ENCODE measurements at places on chromosomes 6 and 20.

GRCh38 chr6:74181471-74181870 is 485.5 kb downstream of the CD109 start:
- DNase-seq, result no peak

GRCh38 chr6:153956808-153957207 is 82.2 kb upstream of the OPRM1 start:
- DNase-seq, result no peak

DNA sequence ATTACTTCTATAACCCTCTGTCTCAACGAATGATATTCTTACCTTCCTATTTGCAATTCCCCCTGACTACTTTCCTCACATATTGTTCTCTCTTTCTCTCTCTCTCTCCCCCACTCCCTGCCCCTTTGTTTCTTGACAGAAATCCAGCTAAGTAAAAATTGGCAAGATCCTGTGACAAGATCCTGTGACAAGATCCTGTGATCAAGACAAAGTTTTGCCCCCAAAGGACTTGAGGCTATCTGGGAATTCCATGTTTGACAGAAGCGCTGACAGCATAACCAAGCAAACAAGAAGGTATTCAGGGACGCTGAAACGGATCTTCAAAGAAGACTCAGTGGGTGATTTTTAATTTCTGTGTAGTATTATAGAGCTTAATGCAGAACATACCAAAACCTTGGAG is 5.5 kb upstream of the HBS1L start:
- DNase-seq, result no peak

- DNase-seq, result no peak
These were observed 459.8 kb upstream of the RUNX2 start for GRCh38 chr6:44868335-44868668.

DNA sequence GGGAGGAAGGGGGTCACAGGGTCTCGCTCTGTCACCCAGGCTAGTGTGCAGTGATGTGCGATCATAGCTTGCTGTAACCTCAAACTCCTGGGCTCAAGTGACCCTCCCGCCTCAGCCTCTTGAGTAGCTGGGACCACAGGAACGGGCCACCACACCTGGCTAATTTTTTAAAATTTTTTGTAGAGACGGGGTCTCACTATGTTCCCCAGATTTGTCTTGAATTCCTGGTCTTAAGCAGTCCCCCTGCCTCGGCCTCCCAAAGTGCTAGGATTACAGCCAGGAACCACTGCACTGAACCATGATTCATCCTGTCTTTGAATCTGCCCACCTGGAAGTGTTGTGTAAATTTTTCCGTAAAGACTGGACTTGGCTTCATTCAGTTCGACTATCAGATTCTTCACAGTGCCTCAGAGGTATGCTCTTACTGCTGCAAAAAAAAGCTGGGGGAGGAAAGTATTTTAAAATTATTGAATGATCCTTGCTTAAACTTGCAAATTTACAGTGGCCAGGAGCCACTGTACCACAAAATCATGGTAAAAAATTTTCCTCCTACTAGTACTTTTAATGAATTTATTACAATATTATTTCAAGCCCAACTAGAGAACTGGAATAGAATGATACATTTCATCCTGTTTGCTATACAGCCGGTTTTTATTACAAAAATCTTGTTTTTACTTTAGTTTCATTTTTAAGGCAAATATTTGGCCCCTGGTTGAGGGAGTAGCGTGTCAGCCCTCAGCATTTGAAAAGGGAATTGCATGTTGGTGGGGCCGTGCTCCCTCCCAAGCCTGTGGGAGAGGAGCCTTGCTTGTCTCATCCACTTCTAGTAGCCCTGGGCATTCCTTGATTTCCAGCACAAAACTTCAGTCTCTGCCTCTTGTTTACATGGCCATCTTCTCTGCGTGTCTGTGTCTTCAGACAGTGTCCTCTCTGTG is 202.5 kb upstream of the SGK1 start:
- no peak for DNase-seq

DNA sequence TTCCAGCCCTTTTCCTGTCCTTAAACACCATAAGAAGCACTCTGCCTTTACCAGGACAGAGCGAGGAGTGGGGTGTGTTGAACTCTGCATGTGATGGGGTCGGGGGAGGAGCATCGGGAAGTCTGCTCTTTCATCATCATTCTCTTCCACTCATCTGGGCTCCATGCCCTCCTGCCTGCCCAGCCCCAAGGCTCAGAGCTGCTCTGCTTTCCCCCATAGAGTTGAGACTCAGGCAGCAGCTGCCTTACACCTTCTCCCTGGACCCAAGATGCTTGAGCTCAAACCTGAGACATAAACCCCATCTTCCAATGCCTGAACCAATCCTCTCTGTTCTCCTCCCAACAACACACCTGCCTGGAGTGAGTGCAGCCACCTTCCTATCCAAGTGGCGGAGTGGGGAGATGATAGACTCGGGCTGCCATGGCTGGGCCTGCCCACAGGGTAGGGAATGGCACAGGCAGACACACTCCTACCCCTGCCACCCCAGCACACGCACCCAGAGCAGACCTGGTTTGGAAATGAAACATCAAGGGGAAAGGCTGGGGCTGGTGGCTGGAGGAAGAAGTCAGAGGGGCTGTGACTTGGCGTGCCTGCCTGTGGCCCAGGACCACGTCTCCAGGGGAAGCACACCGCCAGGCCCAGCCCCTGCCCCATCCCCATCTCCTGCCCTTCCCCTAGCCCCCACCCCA is 28.4 kb downstream of the TFEB start:
- peak; percentile 41 for DNase-seq

DNA sequence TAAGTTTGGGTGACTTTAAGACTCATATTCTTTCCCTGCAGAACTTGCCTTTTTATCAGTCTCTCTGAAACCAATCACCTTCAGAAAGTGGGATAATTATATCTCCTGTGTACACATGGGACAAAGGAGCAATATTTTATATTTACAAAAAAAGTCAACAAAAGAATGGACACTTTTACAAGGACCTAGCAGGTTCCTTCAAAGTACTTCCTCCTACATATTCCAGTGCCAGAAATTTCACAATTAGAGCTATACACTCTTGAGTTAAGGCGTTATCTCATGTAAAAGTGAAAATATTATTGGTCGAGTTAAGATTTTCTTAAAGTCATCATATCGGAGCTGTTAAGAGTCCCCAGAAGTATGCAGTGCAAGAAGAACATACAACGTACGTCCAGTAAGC is 98.9 kb upstream of the MAFB start:
- DNase-seq, result no peak

DNA sequence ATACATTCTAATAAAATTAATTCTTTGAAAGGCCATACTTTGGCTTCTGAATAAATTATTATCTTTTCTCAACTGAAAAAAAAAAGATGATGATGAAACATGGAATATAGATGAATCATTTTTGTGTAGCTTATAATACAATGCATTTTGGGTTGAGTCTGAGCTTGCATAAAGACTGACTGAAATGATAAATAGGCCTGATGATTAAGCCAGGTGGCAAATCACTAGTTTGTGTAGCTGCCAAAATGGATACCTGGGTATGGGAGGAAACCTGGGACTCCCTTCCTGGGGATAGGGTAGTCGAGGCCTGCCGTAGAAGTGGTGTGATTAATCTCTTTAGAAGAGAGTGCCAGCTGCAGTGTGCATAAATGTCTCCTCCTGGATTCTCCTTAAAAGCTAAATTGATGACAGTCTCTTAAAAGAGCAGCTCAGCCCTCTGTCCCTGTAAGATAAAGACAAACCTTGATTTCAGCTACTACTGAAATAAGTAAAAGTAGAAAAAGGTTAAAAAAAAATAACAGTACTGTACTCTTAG is 275.1 kb downstream of the GRIK2 start:
- DNase-seq, result no peak

DNA sequence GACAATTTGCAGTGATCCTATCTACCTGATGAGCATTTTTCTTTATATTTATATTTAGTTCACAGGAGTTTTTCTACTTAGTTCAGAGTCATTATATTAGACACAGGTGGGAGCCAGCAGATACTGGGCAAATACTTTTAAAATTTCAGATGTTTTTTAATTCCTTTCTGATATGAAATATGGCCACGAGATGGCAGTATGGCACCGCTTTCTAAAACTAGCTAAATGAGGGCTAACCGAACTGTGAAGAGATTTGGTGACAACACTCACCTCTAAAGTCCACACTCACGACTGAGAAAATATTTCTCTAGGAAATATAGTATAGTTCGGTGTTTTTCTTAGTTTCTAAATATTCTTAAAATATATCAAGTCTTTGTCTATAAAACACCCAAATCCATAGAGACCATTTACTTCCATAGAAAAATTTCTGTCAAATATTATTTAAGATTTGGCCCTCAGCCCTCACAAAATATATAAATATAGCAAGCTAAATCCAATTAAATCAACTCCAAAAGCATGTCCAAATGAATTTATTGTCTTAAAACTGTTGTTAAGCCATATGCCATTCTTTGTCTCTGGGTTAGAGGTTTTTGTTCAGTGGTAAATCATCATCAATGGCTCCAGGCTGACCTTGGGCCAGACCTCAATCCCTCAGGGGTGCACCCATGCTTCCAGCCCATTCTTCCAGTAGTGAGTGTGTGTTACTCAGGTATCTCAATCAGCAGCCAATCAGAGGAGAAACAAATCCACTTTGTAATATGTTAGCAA is 63.6 kb downstream of the HUS1B start:
- peak; percentile 80 for DNase-seq

DNA sequence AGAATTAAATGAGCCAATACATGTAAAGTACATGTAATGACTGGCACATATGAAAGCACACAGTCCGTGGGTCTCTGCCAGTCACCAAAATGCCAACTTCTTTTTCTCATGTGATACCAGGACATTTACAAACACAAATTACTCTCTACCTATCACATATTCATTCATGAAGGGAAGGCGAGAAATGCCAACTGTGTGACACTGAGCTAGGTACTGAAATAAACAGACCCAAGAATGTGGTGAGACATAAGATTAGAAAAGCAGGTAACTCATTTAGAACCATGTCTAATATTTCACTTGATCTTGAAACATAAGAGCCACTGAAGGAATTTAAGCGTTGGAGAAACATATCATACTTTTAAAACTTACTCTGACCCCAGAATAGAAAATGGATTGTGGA is 41.4 kb downstream of the HBS1L start:
- peak; percentile 20 for DNase-seq

DNA sequence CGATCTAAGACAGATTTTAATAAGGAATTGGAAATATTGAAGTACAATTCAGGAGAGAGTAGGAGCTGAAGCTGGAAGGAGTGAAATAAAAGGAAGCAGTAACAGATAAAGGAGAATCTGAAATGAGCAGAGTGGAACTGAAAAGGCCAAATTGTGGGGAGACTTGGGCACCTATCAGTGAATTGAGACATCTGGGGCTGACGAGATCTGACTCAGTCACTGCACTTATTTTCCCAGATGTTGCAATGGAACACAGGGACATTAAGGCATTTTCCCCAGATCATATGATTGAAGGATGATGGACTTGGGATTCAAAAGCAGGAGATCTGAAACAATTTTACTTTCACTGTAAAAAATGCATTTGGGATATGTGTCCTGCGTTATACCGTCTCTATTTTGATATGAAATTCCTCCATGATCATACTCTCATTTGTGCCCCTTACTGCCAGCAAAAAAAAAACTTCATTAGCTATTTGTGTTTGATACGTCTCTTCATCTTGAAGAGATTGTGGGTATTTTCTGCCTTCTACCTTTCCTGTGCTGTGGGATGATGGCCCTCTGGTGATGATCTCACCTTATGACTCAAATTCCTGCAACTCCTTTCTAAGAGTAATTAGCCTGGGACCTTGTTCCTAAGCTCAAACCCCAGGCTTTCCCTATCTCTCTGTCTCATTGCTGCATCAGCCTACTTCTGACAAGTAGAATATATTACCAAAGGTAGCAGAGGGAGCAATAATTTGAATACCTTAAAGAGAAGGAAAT is 278.5 kb upstream of the MAN1A1 start:
- DNase-seq, result no peak

GRCh38 chr6:136134751-136135150 is 115.4 kb downstream of the MTFR2 start:
- no peak for DNase-seq

DNA sequence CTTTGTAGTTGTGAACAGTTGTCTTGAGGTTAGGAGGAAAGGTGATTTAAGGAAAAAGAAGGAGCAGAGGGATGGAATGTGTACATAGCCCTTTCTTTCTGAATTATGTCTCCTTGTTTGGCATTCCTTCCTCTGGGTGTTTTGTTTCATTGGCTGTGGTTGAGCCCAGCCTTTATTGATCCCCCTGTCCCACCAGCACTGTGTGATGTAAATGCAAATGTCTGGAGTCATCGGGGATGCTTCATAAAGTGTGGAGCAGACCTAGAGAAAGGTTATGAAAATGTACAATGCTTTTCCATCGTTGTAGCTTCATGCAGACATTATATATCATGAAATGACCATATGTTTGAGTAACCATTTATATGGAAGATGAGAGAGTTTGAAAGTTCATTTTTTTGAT is 164.5 kb downstream of the PLCB1 start:
- DNase-seq, result no peak

DNA sequence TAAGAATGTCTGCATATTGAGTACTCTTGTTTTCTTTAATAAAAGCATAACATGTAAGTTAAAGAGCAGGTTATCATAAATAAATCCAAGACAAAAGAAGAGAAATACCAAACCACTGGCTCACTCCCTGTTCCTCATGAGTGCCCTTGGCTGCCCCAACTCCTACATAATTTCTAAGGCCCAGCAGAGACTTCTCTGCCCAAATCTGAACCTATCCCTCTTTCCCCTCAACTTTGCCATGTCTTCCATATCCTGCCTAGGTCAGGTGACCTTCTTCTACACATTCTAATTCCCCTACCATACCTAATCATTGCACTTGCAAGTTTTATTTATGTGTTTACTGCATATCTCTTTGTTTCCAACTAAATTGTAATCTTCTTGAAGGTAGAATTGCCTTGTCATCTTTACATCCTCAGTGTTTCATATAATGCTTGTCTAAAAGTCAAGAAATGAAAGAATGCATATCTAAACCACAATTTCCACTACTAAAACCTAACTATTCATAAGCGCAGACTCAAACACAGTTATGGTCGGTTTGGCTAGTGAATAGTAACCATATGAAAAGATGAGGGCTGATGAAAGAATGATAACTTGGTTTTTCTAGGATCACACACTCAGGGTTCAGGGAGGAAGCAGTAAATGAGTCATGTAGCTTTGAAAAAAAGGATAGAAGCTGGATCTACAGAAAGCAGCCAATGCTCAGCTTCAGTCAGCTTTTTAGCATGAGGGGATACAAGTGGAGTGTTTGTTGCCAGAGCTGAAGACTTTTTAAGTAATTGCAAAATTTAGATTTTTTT is 53.3 kb upstream of the EYA4 start:
- DNase-seq, result no peak

- DNase-seq, result no peak
These were observed 43.0 kb downstream of the MYB start for GRCh38 chr6:135224037-135224647.

GRCh38 chr6:34236443-34237315 is at the start of gene HMGA1:
TSS of gene HMGA1 (plus strand) at chr6:34236873. CDS start at chr6:34240781, 3,908 bp downstream.
- DNase-seq, result peak; percentile 94

GRCh38 chr6:4879741-4880275 is 103.6 kb downstream of the CDYL start:
- DNase-seq, result no peak

All from activated CD4-positive, alpha-beta T cell treated with anti-CD3 and anti-CD28 coated beads for 36 hours (primary cell).